ENCODE measurements at places on chromosomes 4 and X.

DNA sequence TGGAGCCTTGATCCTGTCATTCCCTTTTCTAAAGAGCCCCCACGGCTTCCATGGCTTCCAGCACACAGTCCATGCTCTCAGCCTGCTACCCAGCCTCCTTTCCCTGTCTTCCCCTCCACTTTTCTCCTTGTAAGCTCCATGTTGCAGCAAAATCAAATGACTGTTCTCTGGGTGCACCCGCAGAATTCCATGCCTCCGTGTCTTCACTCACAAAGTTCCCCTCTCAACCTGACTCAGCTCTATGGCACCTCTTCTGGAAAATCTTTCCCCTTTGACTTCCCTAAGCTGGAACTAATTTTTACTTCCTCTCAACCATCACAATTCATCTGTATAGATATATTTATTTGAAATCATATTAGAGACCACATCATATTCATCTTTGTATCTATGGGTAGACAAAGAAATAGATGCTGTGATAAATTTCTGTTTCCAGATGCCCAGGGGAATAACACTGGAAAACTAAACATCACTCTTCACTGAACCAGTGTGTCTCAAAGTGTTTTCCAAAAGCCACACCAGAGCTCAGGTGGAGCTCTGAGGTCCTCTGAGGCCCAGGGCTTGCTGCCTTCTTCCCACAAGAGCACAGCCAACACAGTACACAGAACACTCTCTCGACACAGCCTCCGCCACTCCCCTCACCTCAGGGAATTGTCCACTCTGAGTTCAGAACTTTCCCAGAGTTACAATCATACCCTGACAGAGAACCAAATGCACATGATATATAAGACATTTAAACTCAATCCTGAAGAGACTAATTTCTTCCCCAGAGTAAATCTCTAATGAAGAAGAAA, 3.3 kb downstream of the SETD7 start:
- DNase-seq: no peak

GRCh38 chr4:5691491-5692132, 16.7 kb downstream of the EVC2 start:
- DNase-seq: no peak

DNA sequence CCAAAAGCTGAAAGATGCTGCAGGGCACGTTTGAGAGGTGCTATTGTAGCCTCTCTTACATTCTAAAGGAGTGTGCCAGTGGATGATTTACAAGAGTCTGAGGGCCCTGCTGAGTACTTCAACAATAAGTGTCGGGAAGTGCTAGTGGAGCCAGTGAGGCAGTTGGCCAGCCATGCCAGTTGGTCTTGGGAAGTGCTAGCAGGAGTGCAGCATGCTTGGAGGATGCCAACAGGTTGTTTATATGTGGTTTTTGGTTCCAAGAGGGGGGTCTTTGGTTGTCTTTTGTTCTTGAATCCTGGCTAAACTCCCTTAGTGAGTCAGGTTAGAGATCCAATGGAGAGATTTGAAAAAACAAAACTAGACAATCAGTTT, 335.3 kb downstream of the PABPC4L start:
- no peak for DNase-seq

DNA sequence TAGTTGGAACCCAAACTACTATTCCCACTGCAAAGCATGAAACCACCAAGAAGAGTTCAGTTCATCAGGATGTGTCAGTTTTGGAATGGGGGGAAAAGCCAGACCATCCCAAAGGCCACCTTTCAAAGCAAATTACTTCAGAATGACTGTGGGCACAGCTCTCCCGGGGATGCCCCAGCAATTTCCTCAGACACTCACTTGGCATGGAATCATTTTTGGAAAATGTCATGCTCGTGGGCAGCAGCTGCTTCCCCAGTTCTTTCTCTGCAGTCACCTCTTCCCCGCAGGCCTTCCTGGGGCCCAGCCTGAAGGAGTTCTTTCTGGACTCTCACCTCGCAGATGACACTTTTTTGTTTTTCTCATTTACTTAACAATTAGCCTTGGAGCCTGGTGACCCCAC, 350.3 kb downstream of the NR3C2 start:
- DNase-seq: no peak

DNA sequence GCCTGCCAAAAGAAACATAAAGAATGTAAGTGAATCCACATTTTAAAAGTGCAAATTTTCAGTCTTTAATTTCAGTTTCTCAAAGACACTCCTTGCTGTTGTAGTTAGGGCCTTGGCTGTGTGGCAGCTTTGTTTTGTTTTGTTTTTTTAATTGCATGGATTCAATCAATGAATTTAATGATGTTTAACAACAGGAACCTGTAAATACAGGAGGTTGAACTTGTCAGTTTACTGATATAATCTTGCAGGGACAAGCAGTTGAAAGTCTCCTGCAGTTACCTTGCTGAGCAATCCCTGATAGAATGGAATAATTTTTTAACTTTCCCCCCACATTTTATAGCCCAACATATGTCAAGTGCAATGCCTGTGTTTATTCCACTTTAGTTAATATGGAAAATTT, 528.3 kb upstream of the PCDH7 start:
- no peak for DNase-seq

DNA sequence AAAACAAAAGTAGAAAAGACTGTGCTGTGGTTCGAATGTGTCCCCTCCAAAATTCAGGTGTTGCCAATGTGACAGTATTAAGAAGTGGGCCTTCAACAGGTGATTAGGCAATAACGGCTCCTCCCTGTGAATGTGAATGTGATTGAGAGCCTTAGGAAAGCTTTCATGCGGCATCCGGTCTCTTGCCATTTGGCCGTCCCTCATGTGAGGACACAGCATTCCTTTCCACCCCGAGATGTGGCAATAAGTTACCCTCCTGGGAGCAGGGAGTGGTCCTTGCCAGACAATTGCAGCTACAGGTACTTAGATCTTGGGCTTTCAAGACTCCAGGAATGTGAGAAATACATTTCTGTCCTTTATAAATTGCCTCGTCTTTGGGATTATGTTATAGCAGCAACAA, 129.3 kb downstream of the CPEB2 start:
- no peak for DNase-seq

DNA sequence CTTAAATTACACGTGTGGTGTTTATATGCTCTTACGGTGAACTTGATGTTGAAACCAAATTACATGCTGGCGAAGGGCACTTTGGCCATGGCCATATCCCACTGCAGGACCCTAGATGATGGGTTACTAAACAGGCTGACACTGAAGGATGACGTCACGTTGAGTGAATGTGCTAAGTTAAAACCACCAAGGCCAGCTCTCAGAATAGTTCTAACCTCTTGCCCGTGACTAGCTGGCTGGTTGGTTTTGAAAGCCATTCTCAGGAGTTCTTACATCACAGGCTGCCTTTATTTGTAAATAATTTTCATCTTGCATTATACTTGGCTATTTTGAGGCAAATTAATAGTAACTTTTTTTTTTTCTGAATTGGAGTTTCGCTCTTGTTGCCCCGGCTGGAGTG, 41.3 kb upstream of the PHEX start:
- DNase-seq: no peak

DNA sequence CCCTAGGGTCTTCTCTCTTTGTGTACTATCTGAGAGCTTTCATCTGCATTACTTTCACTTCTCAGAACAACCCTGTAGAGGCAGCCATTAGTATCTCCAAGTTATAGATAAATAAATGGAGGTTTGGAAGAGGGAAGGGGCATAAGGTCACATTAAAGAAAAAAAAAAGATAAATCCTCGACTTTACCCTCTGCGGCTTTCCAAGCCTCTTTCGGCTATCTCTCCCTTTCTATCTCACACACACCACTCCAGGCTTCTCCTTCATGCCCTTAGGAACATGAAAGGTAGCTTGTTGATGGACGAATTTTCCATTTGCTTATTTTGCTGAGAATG, 660 bp upstream of the ARHGEF9 start:
- DNase-seq: no peak

DNA sequence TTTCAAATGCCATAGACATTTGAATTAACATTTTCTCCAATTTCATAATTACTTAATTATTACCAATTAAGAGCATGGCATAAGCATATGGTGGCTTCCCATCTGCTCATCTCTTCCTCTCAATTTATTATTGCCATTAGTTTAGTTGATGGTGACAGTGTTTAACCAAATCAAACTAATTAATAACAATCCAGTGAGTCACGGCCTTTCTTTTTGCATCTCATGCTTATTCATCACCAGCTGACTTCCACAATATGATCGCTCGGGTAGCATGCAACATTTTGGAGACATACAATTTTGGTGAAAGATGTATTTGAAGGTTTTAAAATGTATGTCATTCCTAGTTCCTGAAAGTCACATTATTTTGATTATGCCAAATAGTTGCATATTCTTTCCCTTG, 172.8 kb upstream of the TACR3 start:
- DNase-seq: no peak

- DNase-seq: no peak
Observed at GRCh38 chr4:76562161-76562560, 127.1 kb downstream of the SHROOM3 start.

DNA sequence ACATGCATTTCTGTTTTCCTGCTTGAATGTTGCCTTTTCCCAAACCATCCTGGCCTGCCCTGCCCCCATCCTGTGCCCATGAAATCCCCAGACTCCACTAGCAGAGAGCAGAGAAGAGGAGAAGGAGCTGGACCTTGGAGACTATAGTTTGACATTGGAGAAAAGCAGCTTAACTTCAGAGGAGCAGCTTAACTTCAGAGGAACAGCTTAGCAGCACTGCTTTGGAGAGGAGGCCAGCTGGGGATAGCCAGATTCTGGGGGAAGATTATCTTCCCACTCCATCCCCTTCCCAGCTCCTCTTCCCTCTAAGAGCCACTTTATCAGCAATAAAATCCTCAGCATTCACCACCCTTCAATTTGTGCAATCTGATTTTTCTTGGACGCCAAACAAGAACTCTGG, 443.0 kb downstream of the PCDH10 start:
- DNase-seq: no peak

GRCh38 chr4:109424093-109424841, 9.3 kb upstream of the SEC24B start:
- no peak for DNase-seq

DNA sequence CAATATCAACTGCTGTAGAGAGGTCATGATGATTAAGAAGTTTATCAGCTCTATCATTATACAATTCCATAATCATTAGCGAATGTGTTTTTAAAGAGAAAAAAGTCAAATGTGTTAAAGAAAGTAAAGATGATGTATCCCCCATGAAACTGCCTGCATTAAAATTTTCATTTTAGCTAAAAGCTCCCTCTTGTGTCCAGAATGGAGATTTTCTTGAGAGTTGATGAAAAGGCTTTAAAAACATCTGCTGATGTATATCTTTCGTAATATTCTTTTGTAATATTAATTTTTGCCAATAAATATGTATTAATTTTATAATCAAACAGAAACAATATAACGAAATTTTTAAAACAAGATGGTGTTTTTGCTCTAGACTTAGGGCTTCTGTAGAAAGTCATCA, 52.1 kb upstream of the LHFPL1 start:
- DNase-seq: peak; percentile 10

DNA sequence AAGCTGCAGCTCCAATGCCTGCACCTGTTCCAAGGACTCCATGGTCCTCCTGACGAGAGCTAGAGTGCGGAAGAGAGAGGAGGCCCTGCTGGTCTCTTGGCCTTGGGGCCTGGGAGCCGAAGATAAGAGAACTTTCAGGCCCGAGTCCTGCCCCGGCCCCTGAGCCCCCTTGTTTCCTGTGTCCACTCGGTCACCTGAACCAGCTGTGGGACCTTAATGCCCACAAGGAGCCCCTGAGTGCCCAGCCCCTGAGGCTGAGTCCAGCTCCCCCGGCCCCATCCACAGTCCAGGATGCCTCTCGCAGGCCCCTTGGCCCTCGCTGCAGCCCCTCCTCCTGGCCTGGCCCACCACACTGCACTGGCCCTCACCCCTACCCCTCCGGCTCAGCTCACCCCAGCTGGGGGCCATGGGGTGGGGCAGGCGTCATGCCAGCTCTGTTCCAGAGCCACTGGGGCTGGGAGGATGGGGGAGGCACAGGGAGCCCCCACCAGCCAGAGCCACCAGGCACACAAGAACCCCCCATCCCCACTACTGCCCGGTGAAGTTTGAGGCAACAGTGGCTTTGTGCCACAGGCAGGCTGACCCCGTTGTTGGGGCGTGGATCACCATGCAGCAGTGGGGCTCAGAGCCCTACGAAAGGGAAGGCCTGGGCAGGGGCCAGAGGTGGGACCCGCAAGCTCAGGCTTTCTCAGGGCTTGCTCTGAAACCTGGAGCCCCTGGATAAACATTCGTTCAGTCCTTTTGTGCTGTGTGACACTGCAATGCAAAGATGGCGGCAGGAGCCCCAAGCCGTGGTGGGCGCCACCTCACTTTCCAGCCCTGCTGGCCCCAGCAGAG, 14.1 kb downstream of the NAT8L start:
- DNase-seq: no peak

DNA sequence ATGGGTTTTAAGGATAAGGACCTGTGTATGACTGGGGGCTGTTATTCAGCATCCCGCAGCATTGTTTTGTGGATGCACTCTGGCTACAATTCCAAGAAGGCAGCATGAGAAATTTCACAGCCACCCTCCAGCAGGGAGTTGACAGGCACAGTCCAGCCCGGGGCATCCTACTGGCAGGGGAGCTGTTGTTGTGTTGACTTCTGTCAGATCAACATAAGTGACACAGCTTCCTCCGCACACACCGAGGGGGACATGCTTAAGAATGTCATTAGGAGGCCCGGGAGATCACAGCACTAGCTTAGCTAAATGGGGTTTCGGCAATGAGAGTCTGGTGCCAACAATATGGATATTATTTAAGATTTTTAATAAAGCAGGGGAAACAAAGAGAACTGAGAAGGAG, 326.5 kb downstream of the ASMT start:
- no peak for DNase-seq

DNA sequence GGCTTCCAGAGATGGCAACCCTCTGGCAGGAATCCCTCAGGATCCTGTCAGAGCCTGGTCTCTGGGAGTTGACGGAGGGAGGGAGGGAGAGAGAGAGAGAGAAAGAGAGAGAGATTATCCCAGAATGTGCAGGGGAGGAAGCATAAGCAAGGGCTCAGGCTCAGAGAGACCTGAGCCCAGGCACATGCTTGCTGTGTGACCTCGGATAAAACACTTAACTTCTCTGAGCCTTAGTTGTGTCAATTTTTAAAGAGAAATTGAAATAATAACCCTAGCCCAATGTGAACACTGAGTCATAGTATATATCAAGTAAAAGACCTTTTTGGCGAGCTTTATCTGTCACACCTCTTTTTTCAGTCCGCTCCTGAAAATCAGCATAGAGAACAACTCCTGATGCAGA, 473 bp upstream of the USP51 start:
- no peak for DNase-seq

- DNase-seq: no peak
Observed at GRCh38 chr4:128376303-128376702, 88.7 kb upstream of the PGRMC2 start.

GRCh38 chr4:743463-744211, 38.0 kb downstream of the PCGF3 start:
- DNase-seq: no peak

DNA sequence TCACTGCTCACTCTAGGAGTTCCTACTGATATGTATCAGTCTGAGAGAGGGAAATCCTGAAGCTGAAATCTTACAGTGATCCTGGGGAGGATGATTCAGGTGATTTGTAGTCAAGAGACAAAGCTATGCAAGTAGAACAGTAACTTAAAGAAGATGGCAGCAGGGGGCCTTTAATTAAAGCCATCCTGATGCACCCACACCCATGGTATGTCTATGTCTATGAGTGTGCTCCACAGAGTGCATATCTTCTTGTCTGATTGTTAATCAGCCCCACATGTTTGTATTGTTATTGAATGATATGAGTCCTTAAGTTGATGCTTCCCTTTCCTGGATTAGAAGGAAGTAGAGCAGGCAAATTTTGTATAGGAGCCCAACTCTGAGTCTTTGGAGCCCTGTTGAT, 78.8 kb downstream of the NHS start:
- no peak for DNase-seq

GRCh38 chr4:95288552-95288951, 260.2 kb downstream of the UNC5C start:
- DNase-seq: no peak

All from Kasumi-1 (cell line).